ENCODE measurements at places on chromosomes 3 and 15.
A peak's percentile ranks its signal among the peaks of the same experiment; 100 is the strongest.

DNA sequence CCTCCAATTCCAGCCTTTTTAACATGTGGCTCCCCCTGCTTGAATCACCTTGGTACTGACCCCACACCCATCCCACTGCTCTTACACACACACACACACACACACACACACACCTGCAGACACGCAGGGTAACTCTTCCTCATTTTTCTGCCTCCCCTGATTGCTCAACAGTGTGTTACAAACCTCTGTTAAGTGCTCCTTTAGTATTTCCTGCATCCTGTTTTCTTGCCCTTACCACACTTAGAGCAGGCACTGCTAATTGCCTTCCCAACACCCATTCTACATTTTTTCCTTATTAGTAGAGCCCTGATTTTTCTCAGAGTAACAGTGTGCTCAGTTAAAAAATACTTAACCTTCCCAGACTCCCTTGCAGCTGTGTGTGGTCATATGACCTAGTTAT, 184.0 kb downstream of the EBLN2 start:
- DNase-seq = no peak

GRCh38 chr3:88626456-88627120, 476.8 kb downstream of the C3orf38 start:
- DNase-seq = no peak

GRCh38 chr3:46998121-46998851, 18.8 kb downstream of the NBEAL2 start:
- DNase-seq = peak; percentile 85

DNA sequence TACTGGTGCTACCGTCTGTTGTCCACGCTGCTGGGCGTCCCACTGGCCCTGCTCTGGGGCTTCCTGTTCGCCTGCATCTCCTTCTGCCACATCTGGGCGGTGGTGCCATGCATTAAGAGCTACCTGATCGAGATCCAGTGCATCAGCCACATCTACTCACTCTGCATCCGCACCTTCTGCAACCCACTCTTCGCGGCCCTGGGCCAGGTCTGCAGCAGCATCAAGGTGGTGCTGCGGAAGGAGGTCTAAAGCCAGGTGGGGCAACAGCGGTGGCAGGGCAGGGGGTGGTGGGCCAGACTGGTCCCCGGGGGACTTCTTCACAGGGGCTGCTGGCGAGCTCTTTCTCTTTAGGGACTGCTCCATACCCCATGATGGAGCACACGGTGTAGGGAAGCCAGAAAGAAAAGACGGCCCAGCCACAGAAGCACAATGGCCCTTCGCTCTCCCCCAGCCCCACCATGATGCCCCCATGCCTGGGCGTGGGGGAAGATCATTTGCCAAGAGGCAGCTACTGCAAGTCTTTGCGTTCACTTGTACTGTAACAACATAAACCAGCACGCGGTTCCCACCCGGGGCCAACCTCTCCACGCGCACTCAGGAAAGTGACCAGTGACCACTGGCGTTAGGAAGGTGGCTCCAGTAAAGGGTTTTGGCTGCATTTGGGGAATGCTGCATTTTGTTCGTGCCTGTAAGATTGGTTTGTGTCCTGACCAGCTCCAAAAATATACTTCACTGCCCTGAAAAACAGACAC, 12.2 kb downstream of the CAV3 start:
- no peak for DNase-seq

DNA sequence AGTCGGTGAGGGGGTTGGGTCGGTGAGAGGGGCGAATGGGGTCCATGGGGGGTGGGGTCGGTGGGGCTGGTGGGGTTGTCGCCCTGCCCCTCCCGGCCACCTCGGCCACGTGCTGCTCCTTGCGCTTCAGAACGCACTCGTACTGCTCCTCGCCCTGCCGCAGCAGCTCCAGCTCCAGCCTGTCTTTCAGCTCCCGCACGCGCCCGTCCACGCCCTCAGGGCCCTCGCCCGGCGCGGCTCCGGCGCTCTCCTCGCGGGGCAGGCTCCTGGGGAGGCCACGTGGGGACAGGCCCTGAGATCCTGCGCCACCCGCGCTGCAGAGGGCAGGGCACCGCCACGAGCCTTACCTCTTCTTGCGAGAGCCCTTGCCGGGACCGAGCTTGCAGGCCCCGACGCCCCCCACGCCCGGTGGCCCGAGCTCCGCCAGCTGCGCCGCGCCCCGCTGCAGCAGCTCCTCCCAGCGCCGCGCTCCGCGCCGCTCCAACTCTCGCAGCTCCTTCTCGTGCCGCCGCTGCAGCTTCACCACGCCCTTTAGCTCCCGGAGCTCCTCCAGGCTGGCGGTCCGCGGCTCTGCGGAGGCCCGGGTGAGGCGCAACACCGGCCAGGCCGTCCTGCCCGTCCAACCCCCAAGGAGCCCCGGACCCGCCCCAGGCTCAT, 8.2 kb upstream of the ANKRD63 start:
- no peak for DNase-seq

DNA sequence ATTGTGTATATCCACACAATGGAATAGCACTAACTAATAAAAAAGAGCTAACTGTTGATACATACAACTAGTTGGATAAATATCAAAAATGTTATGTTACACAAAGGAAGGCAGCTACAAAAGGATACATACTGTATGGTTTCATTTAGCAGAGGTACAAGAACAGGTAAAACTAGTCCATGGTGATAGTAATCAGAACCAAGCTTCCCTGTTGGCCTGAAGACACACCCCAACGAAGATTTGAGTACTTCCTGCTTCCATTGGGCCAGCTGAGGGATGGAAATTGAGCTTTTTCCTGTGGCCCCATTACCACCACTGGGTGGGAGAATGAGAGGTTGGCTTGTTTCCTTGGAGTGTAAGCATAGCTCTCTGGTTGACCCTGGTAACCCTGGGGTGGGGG, 117.3 kb upstream of the CADPS start:
- DNase-seq = no peak

- no peak for DNase-seq
These were observed 4.0 kb downstream of the INAFM2 start for GRCh38 chr15:40327457-40327856.

GRCh38 chr15:48680841-48681240, 35.3 kb upstream of the FBN1 start:
- DNase-seq = no peak

- DNase-seq = no peak
These were observed 59.7 kb downstream of the GRIP2 start for GRCh38 chr3:14480207-14481017.

DNA sequence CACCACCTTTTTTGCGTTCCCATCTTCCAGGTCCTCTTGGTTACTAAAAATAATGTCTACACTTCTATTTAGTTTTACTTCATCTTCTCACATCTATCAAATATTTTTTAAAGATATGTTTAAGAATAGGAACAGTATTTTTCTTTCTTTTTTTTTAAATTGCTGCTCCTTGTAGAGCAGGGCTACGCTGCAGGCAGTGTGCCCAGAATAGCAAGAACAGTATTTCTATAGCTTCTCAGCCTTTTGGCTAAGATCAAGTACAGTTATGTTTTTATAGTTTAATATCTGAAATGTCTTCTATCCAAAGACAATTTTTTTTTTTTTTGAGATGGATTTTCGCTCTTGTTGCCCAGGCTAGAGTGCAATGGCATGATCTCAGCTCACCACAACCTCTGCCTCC, 73.0 kb downstream of the MYO9A start:
- no peak for DNase-seq

Data from natural killer cell (primary cell).